ENCODE measurements at places on chromosomes 5 and 9. TPM values are rescaled to one million over a fixed set of nuclear protein-coding genes. Genes with fewer than 3 reads are reported as not detected.

DNA sequence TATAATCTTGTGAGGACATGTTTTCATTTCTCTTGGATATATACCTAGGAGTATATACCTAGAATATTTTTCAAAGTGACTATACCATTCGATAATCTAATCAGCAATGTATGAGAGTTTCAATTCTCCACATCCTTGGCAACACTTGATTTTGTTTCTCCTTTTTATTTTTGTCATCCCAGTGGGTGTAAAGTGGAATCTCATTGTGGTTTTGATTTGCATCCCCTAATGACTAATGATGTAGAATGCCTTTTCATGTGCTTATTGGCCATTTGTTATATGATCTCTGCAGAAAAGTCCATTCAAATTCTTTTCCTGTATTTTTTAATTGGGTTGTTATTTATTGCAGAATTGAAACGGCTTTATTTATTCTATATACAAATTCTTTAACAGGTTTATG, 15.2 kb downstream of the ZCCHC9 start:
- H3K27me3 ChIP-seq, result no peaks in the 10 kb centered on the region
- no peak overlapping the region for H3K4me3 ChIP-seq
- no peaks in the 10 kb centered on the region for H3K4me1 ChIP-seq
- peaks cover 29% of the 10 kb centered on the region for H3K36me3 ChIP-seq

DNA sequence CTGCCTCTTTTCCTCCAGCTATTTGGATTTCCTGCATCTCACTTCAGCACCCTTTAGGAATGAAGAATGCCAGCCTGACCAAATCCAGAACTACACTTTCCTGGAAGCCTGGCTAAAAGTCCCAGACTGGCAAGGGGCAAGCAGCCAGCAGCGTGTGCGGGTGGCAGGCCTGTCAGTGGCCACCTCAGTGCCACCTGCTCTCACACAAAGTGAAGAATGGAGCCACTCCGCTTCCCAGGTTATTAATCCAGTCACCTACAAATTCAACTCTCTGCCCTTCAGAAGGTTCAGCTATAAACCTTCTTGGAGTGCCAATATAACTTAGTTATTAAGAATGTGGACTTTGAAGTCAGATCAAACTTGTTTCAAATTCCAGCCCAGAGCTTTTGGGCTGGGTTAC, 6.7 kb upstream of the ALDOB start:
- H3K27ac ChIP-seq, result peak overlapping the region; percentile 81
- DNase-seq, result peak; percentile 56
- H3K36me3 ChIP-seq, result no peaks in the 10 kb centered on the region
- H3K4me3 ChIP-seq, result no peak overlapping the region

Gene HRCT1
- 6.2 TPM for total RNA-seq

DNA sequence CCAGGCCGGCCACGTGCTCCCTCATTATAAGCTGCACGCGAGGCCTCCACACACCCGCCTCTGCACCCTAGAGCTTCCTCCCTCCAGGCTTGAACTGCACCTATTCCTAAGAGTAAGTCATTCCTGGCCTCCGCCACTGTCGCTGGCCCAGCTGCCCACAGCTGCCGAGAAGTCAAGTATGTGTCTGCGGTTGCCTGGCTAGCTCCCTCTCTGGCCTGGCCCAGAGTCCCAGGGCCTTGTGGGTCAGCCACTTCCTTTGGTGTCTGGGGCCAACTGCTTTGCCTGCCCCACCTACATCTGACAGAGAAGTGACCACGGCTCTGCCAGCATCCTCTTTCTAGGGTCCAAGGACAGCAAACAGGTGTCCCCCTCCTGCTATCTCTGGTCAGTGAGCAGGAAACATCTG, 18.3 kb downstream of the ABO start:
- DNase-seq, result peak; percentile 52
- H3K4me3 ChIP-seq, result no peak overlapping the region
- H3K27ac ChIP-seq, result peak overlapping the region; percentile 77
- no peaks in the 10 kb centered on the region for H3K36me3 ChIP-seq

DNA sequence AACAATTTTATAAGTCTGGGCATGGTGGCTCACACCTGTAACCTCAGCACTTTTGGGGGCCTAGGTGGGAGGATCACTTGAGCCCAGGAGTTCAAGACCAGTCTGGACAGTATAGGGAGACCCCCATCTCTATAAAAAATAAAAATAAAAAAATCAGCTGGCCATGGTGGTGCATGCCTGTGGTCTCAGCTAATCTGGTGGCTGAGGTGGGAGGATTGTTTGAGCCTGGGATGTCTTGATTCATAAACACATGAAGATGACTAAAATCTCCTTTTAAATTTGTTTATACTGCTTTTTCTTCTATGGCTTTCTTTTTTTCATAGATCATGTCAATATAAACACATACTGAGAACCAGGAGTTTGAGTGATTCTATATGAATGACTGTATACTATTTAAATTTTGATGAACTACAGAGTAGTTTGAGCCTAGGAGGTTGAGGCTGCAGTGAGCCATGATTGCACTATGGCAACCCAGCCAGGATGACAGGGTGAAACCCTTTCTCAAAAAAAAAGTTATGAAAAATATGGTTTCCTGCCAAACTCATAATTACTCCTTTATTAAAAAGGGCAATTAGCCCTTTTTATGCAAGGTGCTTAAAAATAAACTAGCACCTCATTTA, 14.2 kb downstream of the RIC1 start:
- H3K27me3 ChIP-seq, result no peaks in the 10 kb centered on the region
- peaks cover 29% of the 10 kb centered on the region for H3K4me1 ChIP-seq
- no peak for DNase-seq
- no peak overlapping the region for H3K4me3 ChIP-seq
- H3K36me3 ChIP-seq, result peaks cover 9% of the 10 kb centered on the region

GRCh38 chr5:57843059-57843367, 360.4 kb upstream of the ACTBL2 start:
- H3K36me3 ChIP-seq, result no peaks in the 10 kb centered on the region
- peaks cover 41% of the 10 kb centered on the region for H3K4me1 ChIP-seq
- no peaks in the 10 kb centered on the region for H3K27me3 ChIP-seq
- no peak overlapping the region for H3K27ac ChIP-seq
- no peak for DNase-seq
- H3K4me3 ChIP-seq, result no peak overlapping the region

Gene ITK
- 0.36 TPM for total RNA-seq

Gene PLPPR1
- total RNA-seq, result not detected

DNA sequence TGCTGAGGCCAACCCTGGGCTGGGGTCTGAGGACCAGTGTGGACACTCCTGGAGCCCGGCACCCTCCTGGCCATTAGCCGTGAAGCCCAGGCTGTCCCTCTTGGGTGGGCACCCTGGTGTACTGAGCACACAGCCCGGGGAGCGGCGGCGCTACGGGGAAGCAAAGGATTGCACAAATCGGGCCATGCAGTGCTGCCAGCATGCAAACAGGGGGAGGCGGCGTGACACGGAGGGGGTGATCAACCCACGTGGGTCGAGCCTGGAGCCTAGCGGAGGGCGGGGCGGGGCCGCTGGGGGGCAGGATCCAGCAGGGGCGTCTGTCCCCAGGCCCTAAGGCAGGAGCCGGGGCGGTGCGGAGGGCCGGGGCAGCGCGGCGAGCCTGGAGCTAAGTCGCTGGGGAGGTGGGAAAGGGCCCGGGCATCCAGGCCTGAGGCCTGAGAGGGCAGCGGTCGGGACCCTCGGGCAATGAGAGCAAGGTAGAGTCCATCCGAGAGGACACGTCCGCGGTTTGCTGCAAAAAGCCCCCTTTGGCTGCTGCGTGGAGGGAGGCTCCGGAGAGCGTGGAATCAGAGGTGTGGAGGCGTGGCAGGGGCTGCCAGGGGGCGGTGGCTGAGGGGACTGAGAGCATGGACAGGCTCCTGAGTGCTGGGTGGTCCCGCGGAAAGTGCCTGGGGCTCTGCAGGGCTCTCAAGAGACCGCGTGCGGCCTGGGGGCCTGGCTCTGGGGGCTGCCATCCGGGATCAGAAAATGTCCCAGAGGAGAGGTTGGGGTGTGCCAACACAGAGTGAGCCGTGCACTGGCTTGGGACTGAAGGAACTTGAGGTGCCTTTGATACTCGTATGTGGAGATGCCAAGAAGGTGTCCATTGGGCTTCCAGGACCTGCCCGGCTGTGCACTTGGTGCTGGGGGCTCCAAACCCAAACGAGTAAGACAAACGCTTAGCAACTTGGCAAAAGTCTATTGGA, 94.2 kb downstream of the BARX1 start:
- peak overlapping the region; percentile 39 for H3K4me3 ChIP-seq
- H3K27me3 ChIP-seq, result peaks cover 98% of the 10 kb centered on the region
- no peak for DNase-seq
- no peak overlapping the region for H3K27ac ChIP-seq
- no peaks in the 10 kb centered on the region for H3K36me3 ChIP-seq

DNA sequence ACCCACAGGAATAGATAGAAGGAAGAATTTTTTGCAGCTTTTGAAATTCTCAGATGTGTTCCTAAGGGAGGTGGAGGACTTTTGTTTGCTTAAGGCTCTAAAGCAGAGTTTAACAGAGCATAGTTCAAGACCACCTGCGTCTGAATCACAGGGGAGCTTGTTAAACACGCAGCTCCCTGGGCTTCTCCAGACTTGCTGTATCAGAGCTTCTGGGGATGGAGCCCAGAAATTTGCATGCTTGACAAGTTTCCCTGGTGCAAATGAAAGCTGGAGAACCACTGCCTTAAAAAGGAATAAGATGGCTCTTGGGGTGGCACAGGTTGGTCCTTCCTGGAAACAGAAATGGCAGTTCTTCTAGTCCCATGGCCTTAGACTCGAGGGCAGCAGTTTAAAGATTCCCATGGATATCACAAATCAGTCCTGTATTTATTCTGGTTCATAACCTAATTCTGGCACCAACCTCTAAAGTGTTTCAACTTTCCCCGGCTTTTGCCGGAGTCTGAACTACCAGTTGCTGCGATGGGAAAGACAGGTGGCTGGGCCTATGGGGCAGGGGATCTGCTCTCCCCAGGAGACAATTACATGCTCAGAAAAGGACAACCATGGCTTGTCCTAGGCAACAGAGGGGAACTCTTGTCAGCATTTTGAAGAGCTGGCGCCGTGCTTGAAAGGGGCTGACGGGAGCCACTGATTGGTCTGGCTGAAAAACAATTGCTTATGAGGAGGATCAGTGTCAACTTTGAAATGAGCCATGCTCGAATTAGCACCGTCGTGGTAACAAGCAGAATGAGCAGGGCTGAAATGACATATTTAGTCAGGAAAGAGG, 599.6 kb downstream of the CCDC171 start:
- no peaks in the 10 kb centered on the region for H3K36me3 ChIP-seq
- no peak for DNase-seq
- no peak overlapping the region for H3K27ac ChIP-seq
- peaks cover 10% of the 10 kb centered on the region for H3K4me1 ChIP-seq
- no peak overlapping the region for H3K4me3 ChIP-seq

DNA sequence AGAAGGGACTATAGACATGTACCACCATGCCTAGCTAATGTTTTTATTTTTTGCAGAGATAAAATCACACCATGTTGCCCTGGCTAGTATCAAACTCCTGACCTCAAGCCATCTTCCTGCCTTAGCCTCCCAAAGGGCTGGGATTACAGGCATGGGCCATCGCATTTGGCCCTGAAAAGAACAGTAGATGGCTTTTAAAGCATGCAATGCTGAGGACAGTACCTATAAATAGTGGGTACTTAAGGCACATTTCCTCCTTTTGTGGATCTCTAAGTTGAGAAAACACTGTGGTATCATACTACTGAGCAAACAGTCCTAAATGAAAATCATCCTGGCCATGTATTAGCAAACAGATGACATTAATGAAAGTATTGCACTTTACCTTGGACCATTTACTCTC, 119.4 kb downstream of the TTC39B start:
- H3K4me1 ChIP-seq, result peaks cover 5% of the 10 kb centered on the region
- DNase-seq, result no peak
- H3K4me3 ChIP-seq, result no peak overlapping the region
- H3K36me3 ChIP-seq, result peaks cover 41% of the 10 kb centered on the region
- H3K27ac ChIP-seq, result no peak overlapping the region

GRCh38 chr9:137818286-137818685, 59.3 kb upstream of the CACNA1B start:
- H3K27me3 ChIP-seq, result no peaks in the 10 kb centered on the region
- H3K4me3 ChIP-seq, result no peak overlapping the region
- DNase-seq, result no peak
- H3K4me1 ChIP-seq, result peaks cover 9% of the 10 kb centered on the region
- no peak overlapping the region for H3K27ac ChIP-seq

Gene SLC27A6
- total RNA-seq, result 61.1 TPM

- no peak overlapping the region for H3K4me3 ChIP-seq
- no peaks in the 10 kb centered on the region for H3K36me3 ChIP-seq
- H3K27me3 ChIP-seq, result no peaks in the 10 kb centered on the region
- peaks cover 4% of the 10 kb centered on the region for H3K4me1 ChIP-seq
Measured at GRCh38 chr5:153661897-153662296, 171.4 kb downstream of the GRIA1 start.

DNA sequence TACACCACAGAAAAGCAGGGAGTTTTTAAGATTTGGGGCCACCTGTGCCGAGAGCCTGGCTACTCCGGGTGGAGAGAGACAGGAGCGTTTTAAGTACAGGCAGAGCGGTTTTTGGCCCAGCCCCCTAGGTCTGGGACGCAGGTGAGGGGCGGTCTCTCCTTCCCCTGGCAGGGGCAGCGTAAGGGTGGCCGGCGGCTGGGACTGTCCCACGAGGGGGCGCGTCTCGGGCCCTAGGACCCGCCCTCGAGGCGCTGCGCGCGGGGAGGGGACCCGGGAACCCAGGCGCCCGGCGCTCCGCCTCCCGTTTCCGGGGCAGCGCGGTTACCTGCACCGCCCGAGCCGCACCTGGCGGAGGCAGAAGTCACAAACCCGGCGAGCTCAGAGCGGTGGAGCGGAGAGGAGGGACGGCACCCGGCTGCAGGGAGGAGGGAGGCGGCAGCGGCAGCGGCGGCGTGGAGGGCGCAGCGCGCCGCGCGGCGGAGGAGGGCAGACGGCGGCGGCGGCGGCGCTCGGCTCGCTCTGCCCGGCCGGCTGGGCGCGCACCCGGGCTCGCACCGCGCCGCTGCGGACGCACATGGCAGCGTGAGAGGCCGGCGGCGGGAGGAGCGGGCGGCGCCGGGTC, at the start of gene WWC1:
WWC1 (plus strand) TSS at position 304 of the 622 bp plus-strand sequence. CDS start 508 bp downstream, outside the sequence.
- H3K27me3 ChIP-seq, result peaks cover 67% of the 10 kb centered on the region
- H3K27ac ChIP-seq, result no peak within 1 kb of the TSS
- H3K36me3 ChIP-seq, result no peaks in the 10 kb centered on the region
- peak within 1 kb of the TSS; percentile 66 for H3K4me3 ChIP-seq
- DNase-seq, result no peak

- H3K4me3 ChIP-seq, result peak overlapping the region; percentile 68
- no peaks in the 10 kb centered on the region for H3K36me3 ChIP-seq
- H3K27me3 ChIP-seq, result no peaks in the 10 kb centered on the region
- peak; percentile 33 for DNase-seq
- H3K4me1 ChIP-seq, result no peaks in the 10 kb centered on the region
Measured at GRCh38 chr9:63859475-63860215, 1425.4 kb downstream of the FOXD4L5 start.

DNA sequence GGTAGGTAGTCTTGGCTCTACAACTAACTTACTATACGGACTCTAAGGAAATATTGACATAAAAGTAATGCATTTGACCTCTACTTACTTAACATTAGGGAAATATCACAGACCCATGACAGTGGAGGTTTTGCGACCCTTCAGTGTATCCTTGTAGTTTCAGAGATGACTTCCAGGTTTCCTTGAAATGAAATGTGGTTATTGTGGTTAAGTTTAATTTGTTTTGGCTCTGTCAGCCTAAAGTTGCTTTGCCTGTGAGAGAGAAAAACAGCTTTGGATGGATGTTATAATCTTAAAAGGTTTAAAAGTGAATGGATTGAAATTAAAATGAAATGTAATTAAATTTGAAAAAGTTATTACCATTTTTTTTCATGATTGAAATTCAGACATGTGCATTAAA, 42.9 kb downstream of the LRRTM2 start:
- H3K27ac ChIP-seq, result no peak overlapping the region
- peaks cover 60% of the 10 kb centered on the region for H3K4me1 ChIP-seq
- H3K36me3 ChIP-seq, result peaks cover 29% of the 10 kb centered on the region
- DNase-seq, result no peak

Gene TLX3
- not detected for total RNA-seq

- H3K4me3 ChIP-seq, result no peak overlapping the region
- peaks cover 4% of the 10 kb centered on the region for H3K36me3 ChIP-seq
- DNase-seq, result no peak
Measured at GRCh38 chr5:1525624-1526189, 1.9 kb upstream of the LPCAT1 start.

Gene FCN2
- total RNA-seq, result not detected
